AG10803 (cell line): ENCODE measurements at places on chromosomes 3 and 15.
A peak's percentile ranks its signal among the peaks of the same experiment; 100 is the strongest.

GRCh38 chr3:158936530-158937113 is 134.8 kb downstream of the MFSD1 start:
- no peak for DNase-seq

DNA sequence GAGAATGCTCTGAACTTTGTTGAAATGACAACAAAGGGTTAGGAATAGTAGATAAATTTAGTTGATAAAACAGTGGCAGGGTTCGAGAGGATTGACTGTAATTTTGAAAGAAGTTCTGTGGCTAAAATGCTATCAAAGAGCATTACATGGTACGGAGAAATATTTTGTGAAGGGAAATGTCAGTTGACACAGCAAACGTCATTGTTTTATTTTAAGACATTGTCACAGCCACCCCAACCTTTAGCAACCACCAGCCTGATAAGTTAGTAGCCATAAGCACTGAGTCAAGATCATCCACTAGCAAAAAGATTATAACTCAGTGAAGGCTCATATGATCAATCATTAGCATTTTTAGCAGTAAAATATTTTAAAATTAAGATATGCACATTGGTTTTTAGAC is 8.7 kb upstream of the ST3GAL6 start:
- DNase-seq = no peak

DNA sequence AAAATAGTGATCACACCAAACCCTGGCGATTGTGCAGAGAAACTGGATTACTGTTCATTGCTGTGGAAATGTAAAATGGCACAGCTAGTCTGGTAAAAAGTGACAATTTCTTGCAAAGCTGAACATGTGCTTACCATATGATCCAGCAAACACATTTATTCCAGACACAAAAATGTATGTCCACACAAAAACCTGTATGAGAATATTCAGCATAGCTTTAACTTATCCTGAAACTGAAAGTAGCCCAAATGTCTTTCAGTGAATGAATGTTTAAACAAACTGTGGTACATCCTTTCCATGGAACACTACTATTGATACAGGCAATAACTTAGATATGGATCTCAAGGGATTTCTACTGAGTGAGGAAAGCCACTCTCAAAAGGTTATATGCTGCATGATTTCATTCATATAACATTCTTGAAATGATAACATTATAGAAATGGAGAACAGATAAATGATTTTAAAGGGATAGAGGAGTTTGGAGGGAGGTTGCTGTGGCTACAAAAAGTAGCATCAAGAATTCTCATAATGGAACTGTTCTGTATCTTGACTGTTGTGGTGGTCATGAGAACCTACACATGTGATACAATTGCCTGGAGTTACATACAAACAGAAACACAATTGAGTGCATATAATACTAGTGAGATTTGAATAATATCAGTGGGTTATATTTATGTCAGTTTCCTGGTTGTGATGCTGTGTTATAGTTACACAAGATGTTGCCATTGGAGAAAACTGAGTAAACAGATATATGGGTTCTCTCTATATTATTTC is 70.7 kb upstream of the DPH6 start:
- DNase-seq = peak; percentile 38

DNA sequence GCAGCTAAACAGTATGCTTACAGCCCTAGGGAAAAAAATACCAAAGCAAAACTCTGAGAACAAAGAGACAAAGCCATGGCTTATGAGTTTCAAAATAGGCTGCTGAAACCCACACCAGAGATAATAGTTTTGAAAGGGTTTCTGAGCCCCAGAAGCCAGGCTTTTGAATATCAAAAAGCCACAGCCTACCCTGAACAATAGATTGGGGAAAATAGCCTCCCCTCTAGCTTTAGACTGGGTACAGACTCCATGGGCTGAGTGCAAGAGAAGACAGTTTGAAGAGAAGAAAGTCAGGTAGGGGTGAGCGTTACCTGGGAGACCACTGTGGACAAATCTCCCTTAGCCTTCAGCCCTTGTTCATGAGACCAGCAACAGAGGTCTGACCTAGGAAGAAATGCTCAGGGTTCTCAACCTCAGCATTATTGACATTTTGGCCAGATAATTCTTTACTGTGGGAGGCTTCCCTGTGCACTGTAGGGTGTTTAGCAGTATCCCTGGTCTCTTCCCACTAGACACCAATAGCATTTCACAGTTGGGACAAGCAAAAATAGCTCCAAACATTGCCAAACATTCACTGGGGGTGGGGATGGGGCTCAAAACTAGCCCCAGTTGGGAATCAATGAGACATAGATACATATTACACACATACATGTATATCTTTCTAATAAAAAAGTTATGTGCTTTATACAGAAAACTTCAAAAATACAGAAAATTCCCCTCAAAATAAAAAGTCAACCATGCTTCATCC is 11.6 kb upstream of the TAFA4 start:
- DNase-seq = no peak

GRCh38 chr3:152302521-152303021 is 33.8 kb downstream of the MBNL1 start:
- peak; percentile 97 for DNase-seq

DNA sequence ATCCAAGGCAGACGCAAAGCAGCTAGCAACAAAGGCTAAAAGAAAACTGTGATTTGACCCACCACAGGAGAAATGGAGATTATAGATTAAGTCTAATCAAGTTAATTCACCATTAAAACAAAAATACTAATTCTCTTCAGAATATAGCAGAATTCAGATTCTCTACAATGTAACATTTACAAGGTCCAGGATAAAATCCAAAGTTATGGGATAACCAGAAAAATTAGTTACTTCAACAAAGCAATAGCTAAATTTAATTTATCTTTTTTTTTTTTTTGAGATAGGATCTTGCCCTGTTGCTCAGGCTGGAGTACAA is 284.6 kb upstream of the MANF start:
- DNase-seq = no peak

DNA sequence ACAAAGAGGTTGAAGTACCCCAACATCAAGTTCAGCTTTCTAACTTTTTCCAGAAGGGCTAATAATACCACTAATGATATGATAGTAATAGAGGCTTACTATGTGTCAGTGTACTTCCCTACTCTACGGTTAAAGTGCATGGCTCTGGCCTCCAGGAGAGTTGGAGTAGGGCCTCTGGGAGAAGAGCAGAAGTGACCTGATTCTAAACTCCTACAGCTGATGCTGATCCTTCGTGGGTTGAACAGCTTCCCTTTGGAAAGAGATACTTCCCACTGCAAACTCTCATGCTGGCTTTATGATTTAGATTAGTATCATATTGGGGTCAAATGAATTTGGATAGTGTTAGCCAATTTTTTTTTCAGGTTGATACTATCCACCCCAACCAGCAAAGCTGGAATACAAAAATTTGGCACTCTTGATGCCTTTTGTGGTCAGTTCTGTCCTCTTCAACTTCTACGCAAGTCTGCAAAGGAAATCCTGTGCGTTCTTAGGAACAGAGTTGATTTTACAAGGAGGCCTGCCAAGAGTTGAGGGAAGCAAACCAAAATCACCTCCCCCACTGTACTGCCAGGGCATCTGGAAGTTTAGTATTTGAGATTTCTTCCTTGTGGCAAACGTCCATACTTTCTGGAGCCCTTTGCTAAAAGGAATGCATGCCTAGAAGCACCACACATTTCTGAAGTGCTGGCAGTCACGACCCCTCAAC is 17.8 kb downstream of the TMEM212 start:
- DNase-seq = peak; percentile 97

GRCh38 chr3:30347679-30348216 is 258.7 kb upstream of the TGFBR2 start:
- DNase-seq = peak; percentile 85

- DNase-seq = no peak
Measured at GRCh38 chr3:153688301-153689120, 432.7 kb upstream of the ARHGEF26 start.

- no peak for DNase-seq
Measured at GRCh38 chr3:46395210-46395661, 11.6 kb downstream of the CCR5AS start.

DNA sequence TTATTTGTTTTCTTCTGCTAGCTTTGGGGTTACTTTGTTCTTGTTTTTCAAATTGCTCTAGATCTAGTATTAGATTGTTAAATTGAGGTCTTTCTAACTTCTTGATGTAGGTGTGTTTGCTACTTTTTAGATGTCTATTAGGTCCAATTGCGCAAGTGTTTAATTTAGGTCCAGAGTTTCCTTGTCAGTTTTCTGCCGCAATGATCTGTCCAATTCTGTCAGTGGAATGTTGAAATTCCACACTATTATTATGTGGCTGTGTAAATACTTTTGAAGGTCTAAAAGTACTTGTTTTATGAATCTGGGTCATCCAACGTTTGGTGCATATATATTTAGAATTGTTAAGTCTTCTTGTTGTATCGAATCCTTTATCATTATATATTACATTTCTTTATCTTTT is 324.4 kb upstream of the SGO1 start:
- DNase-seq = no peak

DNA sequence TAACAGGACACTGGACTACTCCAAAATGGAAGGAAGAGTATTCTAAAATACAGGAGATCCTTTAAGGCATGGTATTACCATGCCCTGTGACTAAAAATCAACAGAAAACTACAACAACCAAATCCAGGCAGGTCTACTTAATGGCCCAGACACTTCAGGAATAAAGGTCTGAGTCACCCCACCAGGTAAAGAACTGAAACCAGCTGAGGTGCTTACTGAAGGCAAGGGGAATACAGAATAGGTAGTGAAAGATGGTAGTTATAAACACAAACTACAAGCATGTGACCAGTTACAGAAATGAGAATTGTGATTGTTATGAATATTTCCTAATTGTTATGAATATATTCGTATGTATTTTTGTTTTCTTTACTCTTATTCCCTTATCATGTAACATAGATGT is 13.4 kb downstream of the IFT57 start:
- no peak for DNase-seq

DNA sequence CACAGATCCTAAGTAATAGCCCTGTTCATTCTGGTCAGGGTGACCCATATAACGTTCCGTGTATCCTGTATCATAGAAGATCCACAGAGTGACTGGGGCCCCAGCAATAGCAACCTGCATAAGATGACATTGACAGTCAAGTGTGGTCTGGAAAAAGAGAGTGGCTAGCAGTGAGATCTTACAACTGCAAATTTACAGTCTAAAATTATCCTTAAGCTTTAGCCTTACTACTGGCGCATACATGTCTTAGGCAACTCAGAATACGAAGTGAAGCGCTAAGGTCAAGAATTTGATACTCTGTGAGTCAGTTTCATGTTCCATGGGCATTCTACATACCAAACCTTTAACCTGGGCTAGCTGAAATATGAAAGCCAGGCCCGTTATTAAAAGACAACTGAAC is 29.2 kb upstream of the IGDCC4 start:
- DNase-seq = no peak

- peak; percentile 97 for DNase-seq
Measured at GRCh38 chr3:11288786-11289637, 16.8 kb downstream of the ATG7 start.
